Urinary bladder (tissue), 4 donors: ENCODE measurements at places on chromosomes 3 and 15.
A peak's percentile ranks its signal among the peaks of the same experiment; 100 is the strongest.

DNA sequence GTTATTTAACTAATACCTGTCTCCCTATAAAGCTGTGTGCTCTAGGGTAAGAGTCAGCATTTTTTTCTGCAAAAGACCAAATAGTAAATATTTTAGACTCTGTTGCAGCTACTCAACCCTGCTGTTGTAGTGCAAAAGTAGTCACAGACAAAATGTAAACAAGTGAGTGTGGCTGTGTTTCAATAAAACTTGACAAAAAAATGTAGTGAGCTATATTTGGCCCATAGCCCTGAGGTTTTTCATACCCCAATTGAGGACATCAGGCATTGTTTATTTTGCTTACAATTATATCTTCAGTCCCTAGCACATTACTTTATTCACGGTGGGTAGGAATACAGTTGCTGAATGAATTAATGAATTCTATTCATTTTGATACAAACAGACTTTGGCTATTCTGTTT lies 58.7 kb upstream of the TBC1D5 start:
- DNase-seq, result no peak

- no peak for DNase-seq
These were observed 1.3 kb upstream of the IL16 start for GRCh38 chr15:81195339-81195864.

DNA sequence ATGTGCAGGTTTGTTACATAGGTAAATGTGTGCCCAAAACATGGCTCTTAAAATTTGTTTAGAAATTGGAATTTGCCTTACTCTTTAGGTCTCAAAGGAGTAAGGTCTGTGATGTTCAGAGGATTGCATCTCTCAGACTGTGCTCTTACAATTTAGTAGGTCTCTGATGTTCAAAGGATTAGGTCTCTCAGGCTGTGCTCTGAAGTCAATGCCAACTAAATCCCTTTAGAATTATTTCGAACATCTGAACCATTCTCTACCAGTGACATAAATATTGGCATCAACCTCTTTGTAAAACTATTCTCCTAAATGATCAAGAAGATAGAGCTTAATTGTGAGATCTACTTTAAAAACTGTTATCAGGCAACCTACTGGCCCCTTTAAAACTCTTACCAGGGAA lies at the start of gene OR5K1:
OR5K1 (plus strand) TSS at position 301 of the 400 bp plus-strand sequence. CDS start 6,376 bp downstream, outside the sequence.
- DNase-seq, result no peak

DNA sequence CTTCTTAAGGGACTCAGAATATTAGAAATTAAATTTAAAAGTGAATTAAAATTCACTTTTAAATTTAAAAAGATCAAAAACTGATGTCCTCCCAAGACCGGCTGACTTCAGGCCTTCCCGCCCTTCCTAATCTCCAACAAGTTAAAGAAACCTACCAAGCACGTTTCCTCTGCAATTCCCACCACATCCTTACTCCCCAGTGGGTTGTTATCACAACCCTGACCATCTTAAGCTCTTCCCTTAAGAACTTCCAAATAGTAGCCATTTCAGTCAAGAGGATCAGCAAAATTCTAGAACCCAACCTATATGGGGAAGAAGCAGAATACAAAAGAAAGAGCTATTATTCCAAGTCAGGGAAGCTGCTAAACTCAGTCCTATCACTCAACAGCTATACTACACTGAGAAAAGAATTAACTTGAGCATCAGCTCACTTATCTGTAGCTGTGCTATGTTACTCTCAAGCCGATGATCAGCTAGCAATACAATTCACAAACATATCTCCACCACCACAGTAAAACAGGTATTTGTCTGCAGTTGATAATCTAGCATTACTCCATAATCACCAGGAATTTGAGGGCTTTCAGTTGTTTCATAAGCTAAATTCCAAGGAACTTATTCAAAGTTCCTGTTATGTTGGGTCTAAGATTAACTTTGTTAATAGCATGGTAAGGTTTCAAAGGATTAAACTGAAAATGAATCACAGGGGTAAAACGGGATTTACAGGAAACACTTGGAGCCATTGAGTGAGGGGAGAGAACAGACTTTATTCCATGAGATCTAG lies 14.3 kb downstream of the ABCC5 start:
- DNase-seq, result no peak

GRCh38 chr3:194688946-194689345 lies 3.3 kb downstream of the FAM43A start:
- DNase-seq, result no peak

GRCh38 chr15:86193716-86194380 lies 114.2 kb downstream of the AGBL1 start:
- DNase-seq, result no peak

DNA sequence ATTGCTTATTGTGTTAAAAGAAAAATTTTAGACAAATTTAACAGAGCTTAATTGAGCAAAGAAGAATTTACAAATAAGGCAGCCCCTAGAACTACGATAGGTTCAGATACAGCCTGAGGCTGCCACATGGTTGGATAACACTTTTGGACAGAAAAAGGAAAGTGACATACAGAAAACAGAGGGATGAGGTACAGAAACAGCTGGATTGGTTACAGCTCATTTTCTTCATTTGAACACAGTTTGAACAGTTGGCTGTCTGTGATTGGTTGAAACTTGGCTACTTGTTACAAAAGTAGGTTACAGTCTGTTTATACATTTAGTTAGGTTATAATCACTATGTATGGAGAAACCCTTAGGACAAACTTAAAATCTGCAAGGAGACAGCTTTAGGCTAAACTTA lies 46.0 kb downstream of the STARD9 start:
- no peak for DNase-seq

DNA sequence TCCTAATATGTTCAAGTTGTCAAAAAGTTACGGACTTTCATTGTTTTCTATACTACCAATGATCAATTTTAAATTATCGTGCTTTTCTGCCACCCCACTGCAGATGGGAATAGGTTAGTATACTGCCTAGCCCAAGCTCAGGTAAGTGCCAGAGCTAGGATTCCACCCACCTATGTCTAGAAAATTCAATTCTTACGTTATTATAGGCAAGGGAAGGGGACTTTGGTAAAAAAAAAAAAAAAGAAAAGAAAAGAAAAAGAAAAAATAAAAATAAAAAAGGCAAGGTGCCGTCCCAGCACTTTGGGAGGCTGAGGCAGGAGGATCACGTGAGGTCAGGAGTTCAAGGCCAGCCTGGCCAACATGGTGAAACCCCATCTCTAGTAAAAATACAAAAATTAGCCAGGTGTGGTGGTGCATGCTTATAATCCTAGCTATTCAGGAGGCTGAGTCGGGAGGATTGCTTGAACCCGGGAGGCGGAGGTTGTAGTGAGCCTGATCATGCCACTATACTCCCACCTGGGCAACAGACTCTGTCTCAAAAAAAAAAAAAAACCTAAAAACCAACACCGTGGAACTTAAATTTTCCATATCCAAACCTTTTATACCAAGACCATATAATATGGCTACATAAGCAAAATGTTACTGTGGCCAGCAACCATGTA lies 1.3 kb downstream of the RPL22L1 start:
- DNase-seq, result no peak

DNA sequence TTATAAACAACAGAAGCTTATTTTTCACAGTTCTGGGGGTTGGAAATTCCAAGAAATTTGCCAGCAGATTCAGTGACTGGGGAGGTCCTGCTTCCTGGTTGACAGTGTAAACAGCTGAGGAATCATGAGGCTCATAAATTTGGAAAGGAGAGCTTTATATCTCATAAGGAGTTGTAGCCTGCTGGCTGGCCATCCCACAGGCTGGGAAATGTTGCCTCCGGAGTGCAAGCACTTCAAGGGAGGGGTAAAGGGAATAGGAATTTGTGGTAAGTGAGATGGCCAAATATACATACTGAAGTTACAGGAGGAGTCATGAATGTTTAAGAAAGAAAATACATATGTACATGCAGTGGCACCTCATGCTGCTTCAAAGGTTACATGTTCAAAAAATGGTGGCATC lies 217.2 kb upstream of the CBLB start:
- no peak for DNase-seq

- DNase-seq, result no peak
These were observed 60.8 kb downstream of the MINDY4B start for GRCh38 chr3:150844484-150844883.

- no peak for DNase-seq
These were observed 11.7 kb downstream of the LIPH start for GRCh38 chr3:185540695-185541094.

- no peak for DNase-seq
These were observed 98.6 kb upstream of the ARHGEF26 start for GRCh38 chr3:154022606-154023005.

DNA sequence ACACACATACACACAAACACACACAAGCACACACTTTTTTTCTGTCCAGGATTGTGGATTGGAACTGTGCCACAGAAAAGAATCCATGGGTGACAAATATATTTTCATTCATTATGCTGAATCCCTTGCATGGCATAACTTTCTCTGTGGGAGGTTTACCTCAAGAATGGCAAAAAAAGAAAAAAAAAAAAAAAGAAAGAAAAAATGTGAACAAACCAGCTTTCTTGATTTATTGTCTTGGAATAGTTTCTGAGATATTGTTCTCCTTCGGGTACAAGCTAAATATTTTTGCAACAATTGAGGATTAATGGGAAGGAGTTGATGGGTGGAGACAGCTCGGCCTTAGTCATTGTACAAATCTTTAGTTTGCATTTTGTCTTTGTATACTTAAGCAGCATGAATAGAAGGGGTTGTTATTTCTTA lies 153.1 kb downstream of the GMNC start:
- DNase-seq, result no peak

- no peak for DNase-seq
These were observed 98.9 kb upstream of the CLSTN2 start for GRCh38 chr3:139835830-139836683.

DNA sequence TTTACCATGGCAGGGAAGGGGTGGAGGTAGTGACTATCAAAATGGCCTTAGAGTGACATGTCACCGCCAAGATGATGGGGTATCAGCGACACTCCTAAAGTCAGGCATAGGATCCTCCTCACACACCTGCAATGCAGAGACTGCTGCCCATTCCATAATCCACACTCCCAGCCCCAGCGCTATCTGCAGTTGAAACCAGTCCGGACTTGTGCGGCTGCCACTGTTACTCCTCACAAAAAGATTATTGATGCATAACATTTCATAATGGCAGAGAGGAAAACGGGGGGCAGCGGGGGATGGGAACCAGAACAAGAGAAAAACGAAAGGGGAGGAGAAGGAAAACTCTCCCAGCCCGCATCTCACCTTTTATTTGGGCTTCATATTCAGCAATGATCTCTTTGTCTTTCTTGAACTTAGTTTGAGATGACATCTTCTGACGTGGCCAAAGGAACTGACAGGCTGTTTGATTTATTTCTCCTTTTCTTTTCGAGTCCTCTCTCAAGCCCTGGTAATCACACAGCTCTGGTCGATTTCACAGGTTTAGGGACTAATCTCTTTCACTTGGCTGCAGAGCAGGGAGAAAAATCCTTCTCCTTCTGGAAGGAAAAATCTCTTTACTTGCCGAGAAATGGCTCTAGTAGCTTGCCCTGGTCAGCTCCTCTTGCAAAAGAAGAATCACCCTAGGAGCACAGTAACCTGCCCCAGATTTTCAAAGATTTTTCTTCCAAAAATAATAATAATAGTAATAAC lies 749 bp downstream of the SRGAP3 start:
- DNase-seq, result peak; percentile 42

DNA sequence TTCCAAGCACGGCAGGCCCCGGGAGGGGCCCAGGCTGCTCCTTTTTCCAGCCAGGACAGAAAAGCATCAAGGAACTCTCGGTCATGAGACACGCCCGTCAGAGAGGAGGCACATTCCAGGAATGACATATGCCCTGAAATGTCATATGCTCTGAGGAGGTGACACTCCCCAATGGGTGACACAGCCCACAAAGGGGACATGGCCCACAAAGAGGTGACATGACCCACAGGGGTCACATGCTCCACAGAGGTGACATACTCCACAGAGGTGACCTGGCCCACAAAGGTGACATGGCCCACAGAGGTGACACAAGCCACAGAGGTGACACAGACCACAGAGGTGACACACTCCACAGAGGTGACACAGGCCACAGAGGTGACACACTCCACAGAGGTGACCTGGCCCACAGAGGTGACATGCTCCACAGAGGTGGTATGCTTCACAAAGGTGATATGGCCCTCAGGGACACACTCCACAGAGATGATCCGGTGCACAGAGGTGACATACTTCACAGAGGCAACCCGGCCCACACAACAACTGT lies 79.2 kb downstream of the ABHD5 start:
- DNase-seq, result no peak

- DNase-seq, result no peak
These were observed 20.8 kb downstream of the CIAO2A start for GRCh38 chr15:64072812-64073211.

GRCh38 chr3:12155828-12156227 lies 2.9 kb downstream of the TIMP4 start:
- DNase-seq, result no peak

GRCh38 chr15:39976291-39977274 lies 42.7 kb downstream of the EIF2AK4 start:
- no peak for DNase-seq

- DNase-seq, result no peak
These were observed 7.2 kb upstream of the MCF2L2 start for GRCh38 chr3:183435661-183436060.

- DNase-seq, result no peak
These were observed 245.3 kb downstream of the MYRIP start for GRCh38 chr3:40054568-40055222.

DNA sequence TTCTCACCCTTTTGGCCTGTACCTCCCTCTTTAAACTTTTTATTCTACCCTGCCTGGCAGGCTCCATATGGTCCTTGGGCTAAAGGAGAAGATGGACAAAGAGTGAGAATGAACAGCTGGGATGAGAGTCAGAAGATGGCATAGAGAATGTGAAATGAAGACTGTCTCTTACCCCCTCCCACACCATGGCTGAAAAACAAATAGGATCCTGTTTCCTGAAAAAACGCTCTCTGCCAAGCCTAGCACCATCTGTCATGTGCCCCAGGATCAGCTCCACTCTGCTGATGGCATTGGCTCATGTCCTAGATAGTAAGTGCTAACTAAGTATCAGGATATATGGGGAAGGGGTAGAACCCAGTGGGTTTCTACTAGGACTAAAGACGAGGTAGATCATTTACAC lies 238.6 kb downstream of the MEX3B start:
- no peak for DNase-seq

DNA sequence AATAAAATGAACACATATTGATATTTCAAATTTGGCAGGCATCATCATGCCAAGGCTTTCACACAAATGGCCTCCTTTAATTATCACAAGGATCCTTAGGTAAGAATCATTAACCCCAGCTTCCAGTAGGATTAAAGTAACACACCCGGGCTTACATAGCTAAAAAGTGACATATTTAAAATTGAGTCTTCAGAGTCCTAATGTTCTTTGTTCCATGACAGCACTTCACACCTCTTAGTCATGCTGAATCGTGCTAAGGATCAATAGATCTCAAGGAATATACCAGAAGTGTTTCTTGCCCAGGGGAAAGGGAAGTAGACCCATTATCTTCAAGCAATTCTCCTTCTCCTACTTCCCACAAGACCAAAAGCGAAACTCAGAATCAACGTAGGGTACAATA lies 76.6 kb upstream of the SOX2 start:
- no peak for DNase-seq

- no peak for DNase-seq
These were observed 295.7 kb downstream of the UNC13C start for GRCh38 chr15:54273928-54274327.

GRCh38 chr15:77543159-77543882 lies 89.4 kb downstream of the LINGO1 start:
- DNase-seq, result no peak

GRCh38 chr15:81410318-81410753 lies 36.3 kb upstream of the TMC3 start:
- peak; percentile 83 for DNase-seq

GRCh38 chr3:96086018-96086417 lies 728.4 kb upstream of the EPHA6 start:
- DNase-seq, result no peak

GRCh38 chr15:29914511-29914926 lies 92.3 kb upstream of the TJP1 start:
- DNase-seq, result no peak

GRCh38 chr15:78879517-78880241 lies 7.0 kb downstream of the MORF4L1 start:
- no peak for DNase-seq
